GM13976 (cell line): ENCODE measurements at places on chromosomes 7 and 10.
A peak's percentile ranks its signal among the peaks of the same experiment; 100 is the strongest.

GRCh38 chr10:7322623-7323022 lies 88.2 kb downstream of the SFMBT2 start:
- no peak for DNase-seq

- no peak for DNase-seq
These were observed 199.2 kb downstream of the MALRD1 start for GRCh38 chr10:19247843-19248242.

- peak; percentile 6 for DNase-seq
These were observed 87.9 kb downstream of the KCND2 start for GRCh38 chr7:120360918-120361317.

DNA sequence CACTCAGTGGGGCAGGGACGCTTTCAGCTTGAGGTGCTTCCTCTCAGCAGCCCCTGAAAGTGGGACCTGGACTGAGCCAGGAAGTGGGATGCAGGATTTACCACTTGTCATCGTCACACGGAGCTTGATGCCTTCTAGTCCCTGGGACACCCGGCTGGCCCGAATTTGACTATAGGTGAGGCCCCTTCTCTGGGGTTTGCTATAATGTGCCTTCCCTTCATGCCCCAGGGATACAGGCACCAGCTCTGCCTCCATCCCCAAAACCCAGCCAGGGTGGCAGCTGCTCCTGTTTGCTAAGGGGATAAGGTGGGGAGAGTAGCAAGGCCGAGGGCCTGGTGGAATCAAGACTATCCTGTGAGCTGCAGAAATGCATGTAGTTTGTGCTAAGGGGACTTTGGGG lies 235.0 kb downstream of the GLRX3 start:
- DNase-seq = no peak

DNA sequence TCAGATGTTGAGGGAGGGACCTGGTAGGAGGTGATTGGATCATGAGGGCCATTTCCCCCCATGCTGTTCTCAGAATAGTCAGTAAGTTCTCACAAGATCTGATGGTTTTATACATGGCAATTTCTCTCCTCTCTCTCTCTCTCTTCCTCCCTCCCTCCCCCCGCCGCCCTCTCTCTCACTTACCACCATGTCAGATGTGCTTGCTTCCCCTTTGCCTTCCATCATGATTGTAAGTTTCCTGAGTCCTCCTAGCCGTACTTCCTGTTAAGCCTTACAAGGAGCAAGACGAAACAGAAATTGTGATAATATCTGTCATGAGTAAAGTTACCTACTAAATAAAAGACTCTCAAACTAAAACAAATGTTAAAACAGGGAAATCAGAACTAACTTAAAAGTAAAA lies 19.9 kb upstream of the GPR141 start:
- no peak for DNase-seq

DNA sequence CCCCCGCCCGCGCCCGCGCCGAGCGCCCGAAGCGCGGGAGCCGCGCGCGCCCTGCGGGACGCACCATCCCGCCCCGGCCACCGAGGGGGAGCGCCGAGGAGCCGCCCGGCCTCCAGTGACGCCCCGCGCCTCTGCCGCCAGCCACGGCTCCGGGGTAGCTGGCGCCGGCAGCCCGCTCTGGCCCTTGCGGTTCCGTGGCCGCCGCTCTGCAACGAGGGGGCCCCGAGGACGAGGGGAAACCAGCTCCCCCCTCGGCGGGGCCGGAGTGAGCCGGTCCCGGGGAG lies at the start of gene PAXIP1:
PAXIP1 (minus strand) TSS at position 33 of the 284 bp plus-strand sequence. CDS start 195 bp downstream, outside the sequence.
- DNase-seq = peak; percentile 88

DNA sequence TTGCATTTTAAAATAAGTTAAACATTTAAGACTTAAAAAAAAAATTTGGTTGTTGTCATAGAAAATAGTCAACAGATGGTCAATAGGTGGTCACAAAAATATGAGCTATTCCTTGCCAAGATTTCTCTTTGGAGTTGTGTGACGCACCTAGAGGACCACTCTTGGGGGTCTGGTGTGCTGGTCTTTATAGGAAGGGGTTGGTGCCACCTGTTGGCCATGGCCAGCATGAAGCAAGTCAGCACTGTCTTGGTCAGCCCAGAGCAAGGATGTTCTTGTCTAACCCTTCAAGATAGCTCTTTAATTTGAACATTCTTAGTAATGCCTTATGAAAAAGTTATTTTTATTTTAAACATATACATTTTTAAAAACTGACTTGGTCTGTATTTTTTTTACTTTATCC lies 267.9 kb upstream of the CNTNAP2 start:
- no peak for DNase-seq

DNA sequence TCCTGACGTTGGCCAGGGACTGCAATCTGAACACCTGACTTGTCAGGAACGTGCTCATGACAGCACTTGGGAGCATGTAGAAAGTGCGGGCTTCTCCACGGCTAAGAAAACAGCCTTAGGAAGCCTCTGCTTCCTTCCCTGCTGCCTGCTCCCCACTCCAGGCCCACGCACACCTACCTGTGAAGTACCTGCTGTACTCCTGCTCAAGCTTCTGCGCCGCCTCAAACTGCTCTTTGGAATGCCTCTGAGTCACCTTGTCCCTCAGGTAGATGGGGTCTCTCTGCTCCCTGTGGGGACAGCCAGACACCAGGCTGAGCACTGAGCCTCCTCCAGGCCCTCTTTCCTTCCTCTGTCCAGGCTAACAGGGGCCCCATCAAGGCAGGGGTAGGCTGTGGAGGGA lies 132.7 kb downstream of the DLG5 start:
- no peak for DNase-seq

DNA sequence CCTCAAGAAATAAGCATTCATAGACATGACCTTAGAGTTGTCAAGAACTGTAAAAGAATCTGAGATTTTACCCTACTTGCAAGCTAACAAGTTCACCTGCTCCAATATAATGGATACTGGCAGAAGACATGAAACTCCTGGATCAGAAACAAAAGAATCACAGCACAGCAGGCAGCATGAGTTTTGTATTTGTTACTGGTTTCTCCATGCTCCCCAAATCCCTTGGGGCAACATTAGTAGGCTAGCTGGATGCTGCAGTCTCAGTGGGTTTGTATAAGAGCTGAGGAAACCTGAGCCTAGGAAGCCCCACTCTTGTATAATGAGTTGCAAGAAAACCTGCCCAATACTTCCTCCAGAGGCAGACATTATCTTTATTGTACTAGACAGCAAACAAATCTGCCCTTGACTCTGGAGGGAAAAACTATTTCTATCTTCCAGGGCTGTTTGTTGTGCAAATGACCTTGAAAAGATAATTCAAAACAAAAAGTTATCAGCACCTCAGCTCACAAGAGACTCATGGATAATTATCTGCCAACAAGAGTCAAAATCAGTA lies 64.8 kb downstream of the ABLIM1 start:
- no peak for DNase-seq

GRCh38 chr10:62059217-62059920 lies 157.9 kb downstream of the ARID5B start:
- no peak for DNase-seq

GRCh38 chr7:442457-442856 lies 77.2 kb downstream of the PDGFA start:
- DNase-seq = no peak

DNA sequence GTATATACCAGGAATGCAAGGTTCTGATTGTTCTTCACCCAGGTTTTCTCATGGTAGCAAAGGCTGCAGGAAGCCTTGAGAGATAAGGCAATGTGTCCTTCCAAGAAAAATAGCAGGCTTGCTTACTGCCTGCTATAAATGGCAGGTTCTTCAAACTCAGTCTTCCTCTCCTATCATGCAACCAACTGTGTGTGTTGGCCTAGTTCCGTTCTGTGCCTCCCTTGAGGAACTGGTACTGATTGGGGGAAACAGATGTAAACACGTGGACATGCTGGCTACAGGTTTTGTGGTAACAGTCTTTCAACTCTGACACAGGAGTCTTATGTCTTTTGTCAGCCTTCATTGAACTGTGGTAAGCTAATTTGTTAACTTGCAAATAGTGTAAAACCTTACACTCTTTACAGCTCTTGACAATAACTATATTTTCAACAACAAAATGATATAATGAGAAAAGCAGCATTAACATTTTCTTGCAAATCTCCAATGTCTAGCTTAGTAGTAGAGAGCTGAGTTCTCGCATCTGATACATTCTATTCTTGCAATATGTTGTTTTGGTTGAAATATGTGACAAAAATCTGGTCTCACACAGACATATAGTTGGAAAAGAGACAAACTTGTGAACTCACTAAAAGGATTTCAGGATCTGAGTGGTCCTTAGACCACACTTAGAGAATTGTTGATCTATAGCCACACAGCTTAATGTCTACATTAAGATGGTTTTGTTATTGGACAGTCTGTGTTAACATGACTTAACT lies 54.7 kb upstream of the LSM8 start:
- no peak for DNase-seq

GRCh38 chr7:158343936-158344455 lies 243.6 kb downstream of the PTPRN2 start:
- no peak for DNase-seq

- no peak for DNase-seq
These were observed 21.2 kb downstream of the NACAD start for GRCh38 chr7:45067582-45067981.

DNA sequence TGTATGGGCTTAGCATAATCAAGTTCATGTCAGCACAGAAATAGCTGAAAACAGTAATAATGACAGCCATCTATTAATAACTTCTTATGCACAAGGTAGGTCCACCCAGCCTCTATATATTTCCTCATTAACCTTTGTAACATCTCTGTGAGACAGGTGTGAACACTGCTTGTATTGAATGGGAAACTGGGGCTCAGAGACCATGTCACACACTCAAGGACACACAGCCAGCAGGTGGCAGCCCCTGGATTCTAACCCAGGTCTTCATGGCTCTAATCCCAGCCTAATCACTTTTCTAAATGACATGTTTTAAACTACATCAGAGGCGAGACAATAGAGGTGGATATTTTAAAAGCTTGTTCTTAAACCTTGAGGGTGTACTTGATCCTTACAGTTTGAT lies 591.4 kb downstream of the PARD3 start:
- DNase-seq = no peak

DNA sequence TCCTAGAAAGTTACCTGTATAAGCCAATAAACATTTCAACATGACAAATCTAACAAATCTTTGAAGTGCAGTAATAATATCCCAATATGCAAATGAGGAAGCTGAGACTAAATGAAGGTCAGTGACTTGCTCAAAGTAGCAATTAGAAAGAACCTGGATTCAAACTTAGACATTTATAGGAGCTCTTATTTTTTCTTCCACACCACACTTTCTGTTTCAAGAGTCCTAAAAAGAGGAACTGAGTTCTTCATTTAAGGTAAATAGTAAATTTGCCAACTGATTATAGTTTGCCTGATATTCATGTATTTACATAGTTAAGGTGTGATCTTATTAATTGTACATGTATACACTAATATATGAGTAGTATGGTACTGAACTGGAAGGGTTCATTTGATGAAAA lies 44.0 kb downstream of the KLHDC10 start:
- DNase-seq = peak; percentile 41

GRCh38 chr7:127918130-127918529 lies 113.1 kb downstream of the LRRC4 start:
- DNase-seq = no peak

- DNase-seq = no peak
These were observed 266.1 kb downstream of the SORCS1 start for GRCh38 chr10:106898446-106898845.

- no peak for DNase-seq
These were observed 3.5 kb downstream of the PRR15 start for GRCh38 chr7:29567174-29567573.

- DNase-seq = no peak
These were observed 73.5 kb downstream of the SMURF1 start for GRCh38 chr7:99070361-99070760.

- no peak for DNase-seq
These were observed 17.9 kb downstream of the SEMA3A start for GRCh38 chr7:84176716-84177115.

- DNase-seq = no peak
These were observed 119.5 kb downstream of the BICC1 start for GRCh38 chr10:58632216-58632615.

- no peak for DNase-seq
These were observed 101.3 kb downstream of the MDFIC start for GRCh38 chr7:115023219-115023618.

GRCh38 chr10:107656932-107657331 lies 492.4 kb upstream of the SORCS1 start:
- DNase-seq = no peak

GRCh38 chr10:58385784-58386112 lies 538 bp downstream of the TFAM start:
- DNase-seq = peak; percentile 35

DNA sequence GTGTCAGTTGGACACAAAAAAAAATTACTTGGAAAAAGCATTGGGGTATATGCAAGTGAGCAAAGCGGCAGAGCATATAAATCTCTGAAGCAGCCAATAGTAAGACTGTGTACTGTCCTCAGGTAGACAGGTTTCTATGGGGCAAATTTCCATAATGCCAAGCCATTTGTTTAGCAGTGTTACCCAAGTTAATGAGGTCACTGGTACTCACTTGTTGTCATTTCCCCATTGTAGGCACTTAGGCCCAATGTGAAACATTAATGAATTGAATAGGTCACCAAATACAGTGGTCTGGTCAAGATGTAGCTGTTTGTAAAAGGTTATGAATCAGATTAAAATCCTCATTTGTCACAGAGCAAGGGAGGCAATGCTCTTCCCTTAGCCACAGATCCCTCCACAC lies 27.5 kb downstream of the HOXA1 start:
- DNase-seq = no peak
